Muscle of leg (tissue), 16 donors: ENCODE measurements at places on chromosomes 16 and 17. TPM values are rescaled to one million over a fixed set of nuclear protein-coding genes. Genes with fewer than 3 reads are reported as not detected.

- no peak for DNase-seq
These were observed 35.2 kb downstream of the ARHGAP23 start for GRCh38 chr17:38463451-38463858.

GRCh38 chr17:45001310-45001709 lies 33.2 kb upstream of the C1QL1 start:
- DNase-seq, result no peak

DNA sequence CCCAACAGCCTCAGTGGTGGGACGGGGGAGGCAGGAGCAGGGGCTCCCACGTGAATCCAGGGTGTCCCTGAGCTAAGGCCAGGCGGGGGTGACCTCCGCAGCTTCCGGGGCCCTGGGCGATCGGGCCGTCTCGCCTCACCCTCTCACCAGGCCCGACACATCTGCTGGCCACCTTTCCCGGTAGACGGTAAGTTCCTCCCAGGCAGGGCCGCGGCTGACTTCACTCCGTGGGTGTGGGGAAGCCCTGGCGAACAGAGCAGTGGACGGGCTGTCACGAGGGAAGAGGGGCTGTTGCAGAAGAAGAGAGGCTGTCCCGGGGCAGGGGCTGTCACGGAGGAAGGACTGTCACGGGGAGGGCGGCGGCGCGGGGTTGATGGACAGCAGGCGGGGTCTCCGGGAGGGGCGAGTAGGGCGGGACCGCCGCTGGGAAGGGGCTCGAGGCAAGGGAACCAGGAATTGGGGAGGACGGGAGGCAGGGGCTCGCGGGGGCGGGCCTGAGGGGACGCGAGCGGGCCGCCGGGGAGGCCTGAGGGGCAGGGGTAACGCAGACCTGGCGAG lies 498 bp downstream of the PKMYT1 start:
- no peak for DNase-seq

GRCh38 chr17:35765086-35765710 lies 4.5 kb downstream of the C17orf50 start:
- peak; percentile 36 for DNase-seq

- no peak for DNase-seq
These were observed 70.0 kb upstream of the FAM20A start for GRCh38 chr17:68670967-68671693.

DNA sequence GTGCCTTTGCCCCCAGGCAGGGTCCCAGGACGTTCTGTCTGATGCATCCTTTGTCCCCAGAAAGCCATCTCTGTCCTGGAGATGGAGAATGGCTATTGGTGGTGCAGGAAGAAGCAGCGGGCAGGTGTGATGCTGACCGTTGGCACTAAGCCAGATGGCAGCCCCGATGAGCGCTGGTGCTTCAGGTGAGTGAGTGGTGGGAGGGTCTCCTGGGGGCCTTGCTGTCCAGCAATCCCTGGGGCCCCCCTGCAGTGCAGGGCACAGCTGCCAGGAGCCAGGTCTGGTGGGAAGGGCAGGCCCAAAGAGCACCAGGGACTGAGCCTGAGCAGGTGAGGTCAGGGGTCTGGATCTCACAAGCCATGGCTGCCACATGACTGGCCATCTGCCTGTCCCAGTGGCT lies 18.1 kb downstream of the TRPV2 start:
- no peak for DNase-seq

DNA sequence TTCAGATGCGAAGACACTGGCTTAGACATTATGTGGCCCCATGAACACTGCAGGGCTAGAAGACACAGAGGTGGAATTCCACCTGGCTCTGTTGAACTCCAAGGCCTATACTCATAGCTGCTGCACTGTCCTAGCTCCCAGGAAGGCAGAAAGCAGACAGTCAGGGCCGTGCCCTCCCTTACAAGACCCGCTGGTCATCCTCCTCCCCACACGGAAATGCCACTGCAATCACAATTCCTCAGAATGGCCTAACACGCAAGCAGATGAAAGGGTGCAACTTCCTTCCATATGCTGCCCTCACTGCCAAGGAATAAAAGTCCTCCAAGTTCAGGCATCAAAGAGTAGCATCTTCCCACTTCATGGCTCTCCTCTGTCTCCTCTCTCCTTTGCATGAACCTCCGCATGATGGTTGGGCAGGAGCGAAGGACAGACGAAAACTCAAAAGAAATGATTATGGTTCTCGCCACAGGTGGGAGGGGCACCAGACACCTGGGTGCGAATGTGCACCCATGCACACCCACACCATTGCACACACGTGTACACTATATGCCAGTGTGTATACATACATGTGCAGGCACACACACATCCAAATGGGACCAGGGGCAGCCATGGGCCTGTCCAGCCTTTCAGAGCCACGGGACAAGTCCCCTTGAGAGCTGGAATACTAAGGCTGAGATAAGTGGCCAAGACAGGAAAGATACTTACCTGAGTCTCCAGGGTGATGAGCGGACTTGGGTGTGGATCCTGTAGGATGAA lies 113.3 kb downstream of the XYLT1 start:
- no peak for DNase-seq

DNA sequence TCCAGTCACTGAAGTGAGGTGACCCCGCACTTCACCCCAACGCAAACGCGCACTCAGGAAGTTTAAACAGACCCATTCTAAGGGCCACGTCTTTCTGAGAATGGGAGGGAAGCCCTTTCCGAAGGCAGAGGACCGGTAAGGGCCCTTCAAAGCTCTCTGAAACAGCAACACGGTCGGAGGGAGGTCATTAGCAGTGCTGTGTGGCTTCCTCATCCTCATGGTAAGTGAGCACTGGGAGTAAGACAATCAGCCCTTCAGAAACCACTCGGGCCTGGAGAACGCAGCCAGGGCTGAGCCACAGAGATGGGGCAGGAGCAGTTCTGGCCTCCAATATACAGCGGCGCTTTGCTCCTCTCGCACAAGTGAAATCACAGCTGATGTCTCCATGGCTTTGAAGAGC lies 23.7 kb downstream of the SRL start:
- DNase-seq, result no peak

GRCh38 chr16:80580109-80580832 lies 39.5 kb downstream of the DYNLRB2 start:
- DNase-seq, result no peak

DNA sequence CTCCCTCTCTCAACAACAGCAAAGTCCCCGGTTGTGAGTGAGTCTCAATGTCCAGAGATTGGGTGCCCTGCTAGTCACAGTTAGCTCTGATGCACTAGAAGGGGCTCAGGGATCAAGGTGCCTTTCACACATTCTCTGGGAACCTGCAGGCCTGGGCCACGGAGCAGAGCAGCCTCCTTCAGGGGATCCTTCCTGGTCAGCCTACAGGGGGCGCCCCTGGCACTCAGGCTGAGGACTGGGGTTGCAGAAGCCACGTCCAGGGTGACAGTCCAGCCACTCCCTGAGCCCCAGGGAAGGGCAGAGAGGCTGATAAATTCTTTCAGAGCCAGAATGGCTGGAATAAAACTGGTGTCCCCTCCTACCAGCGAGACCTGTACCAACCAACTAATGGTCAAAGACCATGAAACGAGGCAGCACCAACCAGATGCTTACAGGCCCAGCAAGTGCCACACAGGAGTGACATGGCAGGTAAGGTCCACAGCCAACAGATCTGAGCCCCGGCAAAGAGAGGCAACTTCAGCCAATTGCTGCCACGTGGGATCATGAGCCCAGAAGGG lies 43.5 kb downstream of the ST3GAL2 start:
- peak; percentile 34 for DNase-seq

GRCh38 chr17:42413464-42414040 lies 9.5 kb downstream of the CAVIN1 start:
- DNase-seq, result peak; percentile 53

The HES7 gene
- polyA plus RNA-seq, result 0.28 TPM

The SBK1 gene
- 15.8 TPM for polyA plus RNA-seq

The CSF3 gene
- polyA plus RNA-seq, result 0.09 TPM

The CDH8 gene
- 4.1 TPM for polyA plus RNA-seq

The GCGR gene
- polyA plus RNA-seq, result 0.21 TPM

The STH gene
- not detected for polyA plus RNA-seq

The KLHL10 gene
- polyA plus RNA-seq, result 0.17 TPM

The CCDC200 gene
- polyA plus RNA-seq, result 10.3 TPM

The NDRG4 gene
- polyA plus RNA-seq, result 18.1 TPM

The TBC1D3E gene
- not detected for polyA plus RNA-seq

The SPAG9 gene
- 81.4 TPM for polyA plus RNA-seq

The CA7 gene
- not detected for polyA plus RNA-seq
